ENCODE measurements at places on chromosomes 7 and 10.

GRCh38 chr7:106381252-106381651 lies 96.5 kb upstream of the NAMPT start:
- no peak overlapping the region for H3K4me3 ChIP-seq
- no peak for DNase-seq
- H3K36me3 ChIP-seq: no peaks in the 10 kb centered on the region
- no peak overlapping the region for H3K27ac ChIP-seq
- H3K27me3 ChIP-seq: no peaks in the 10 kb centered on the region

DNA sequence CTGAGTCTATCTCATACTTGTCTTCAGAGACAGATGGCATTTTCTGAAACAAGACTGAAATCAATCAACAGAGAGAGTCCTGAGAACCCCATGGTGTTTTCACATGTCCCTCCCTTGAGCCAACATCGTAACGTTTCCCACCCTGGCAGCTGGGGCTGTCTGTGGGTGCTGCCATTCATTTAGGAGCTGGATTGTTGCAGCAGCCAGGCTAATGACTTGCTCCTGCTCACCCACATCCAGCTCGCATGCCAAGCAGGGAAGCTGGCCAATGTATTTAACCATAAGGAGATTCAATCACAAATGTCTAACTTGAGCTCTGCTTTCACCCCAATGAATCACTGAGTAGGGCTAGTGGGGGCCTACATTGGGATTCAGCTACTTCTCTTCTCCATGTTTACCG lies 146.1 kb downstream of the ADRA2A start:
- no peaks in the 10 kb centered on the region for H3K36me3 ChIP-seq
- no peak overlapping the region for H3K27ac ChIP-seq
- H3K27me3 ChIP-seq: peaks cover 9% of the 10 kb centered on the region
- no peak overlapping the region for H3K4me3 ChIP-seq
- no peak for DNase-seq
- no peaks in the 10 kb centered on the region for H3K4me1 ChIP-seq

GRCh38 chr7:153832160-153832559 lies 220.0 kb upstream of the DPP6 start:
- H3K36me3 ChIP-seq: no peaks in the 10 kb centered on the region
- H3K27ac ChIP-seq: no peak overlapping the region
- H3K4me1 ChIP-seq: no peaks in the 10 kb centered on the region
- no peak overlapping the region for H3K4me3 ChIP-seq

- no peaks in the 10 kb centered on the region for H3K27me3 ChIP-seq
- no peak for DNase-seq
- no peak overlapping the region for H3K4me3 ChIP-seq
These were observed 43.1 kb upstream of the SEMA3A start for GRCh38 chr7:84237533-84238173.

GRCh38 chr7:150586785-150587152 lies 19.6 kb downstream of the GIMAP4 start:
- peak; percentile 42 for DNase-seq
- H3K27me3 ChIP-seq: no peaks in the 10 kb centered on the region
- H3K36me3 ChIP-seq: no peaks in the 10 kb centered on the region
- no peak overlapping the region for H3K27ac ChIP-seq

- H3K4me3 ChIP-seq: no peak overlapping the region
- DNase-seq: no peak
- H3K4me1 ChIP-seq: no peaks in the 10 kb centered on the region
- no peak overlapping the region for H3K27ac ChIP-seq
These were observed 161.0 kb downstream of the DOCK4 start for GRCh38 chr7:112045222-112045621.

DNA sequence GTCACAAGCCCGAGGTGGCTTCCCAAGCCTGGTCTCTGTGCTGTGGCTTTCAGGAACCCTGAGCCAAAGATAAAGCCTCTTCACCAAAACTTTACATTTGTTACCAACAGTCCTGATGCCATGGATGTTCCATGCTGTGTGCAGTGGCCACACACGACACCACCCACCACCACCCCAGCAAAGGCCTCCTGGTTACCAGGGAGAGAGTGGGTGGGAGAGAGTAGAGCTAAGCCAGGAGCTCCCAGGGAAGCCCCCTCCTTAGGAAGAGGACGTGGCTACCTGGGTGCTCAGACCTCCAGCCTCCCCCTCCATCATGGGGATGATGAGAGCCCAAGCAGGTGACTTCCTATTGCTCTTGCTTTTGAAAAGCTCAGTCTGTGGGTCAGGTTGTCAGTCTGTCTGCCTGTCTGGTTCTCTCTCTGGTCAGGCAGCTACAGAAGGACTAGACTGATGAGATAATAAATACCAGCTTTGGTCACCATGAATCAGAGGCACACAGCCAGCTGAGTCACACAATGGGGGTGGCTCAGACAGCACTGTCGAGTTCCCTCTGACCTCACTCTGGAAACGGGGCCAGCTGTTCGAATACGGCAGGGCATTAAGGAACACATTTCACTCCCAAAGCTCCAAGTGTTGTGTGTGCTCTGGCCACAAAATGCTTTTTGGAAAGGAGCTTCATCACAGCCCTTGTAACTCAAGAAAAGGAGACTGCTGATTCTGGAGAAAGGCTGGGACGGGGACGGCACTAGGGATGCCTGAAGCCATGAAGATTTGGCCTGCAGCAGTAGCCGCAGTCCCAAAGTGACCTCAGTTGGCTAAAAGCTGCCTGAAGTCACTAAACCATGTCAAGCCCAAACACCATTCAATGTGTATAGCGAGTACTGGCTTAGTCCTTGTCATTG lies 166.0 kb downstream of the FANK1 start:
- H3K36me3 ChIP-seq: no peaks in the 10 kb centered on the region
- H3K27ac ChIP-seq: no peak overlapping the region
- H3K4me3 ChIP-seq: no peak overlapping the region
- H3K27me3 ChIP-seq: peaks cover 8% of the 10 kb centered on the region
- DNase-seq: no peak
- no peaks in the 10 kb centered on the region for H3K4me1 ChIP-seq

- no peaks in the 10 kb centered on the region for H3K36me3 ChIP-seq
- no peak overlapping the region for H3K4me3 ChIP-seq
- no peaks in the 10 kb centered on the region for H3K4me1 ChIP-seq
- DNase-seq: no peak
These were observed 398.5 kb downstream of the REEP3 start for GRCh38 chr10:63919575-63920279.

DNA sequence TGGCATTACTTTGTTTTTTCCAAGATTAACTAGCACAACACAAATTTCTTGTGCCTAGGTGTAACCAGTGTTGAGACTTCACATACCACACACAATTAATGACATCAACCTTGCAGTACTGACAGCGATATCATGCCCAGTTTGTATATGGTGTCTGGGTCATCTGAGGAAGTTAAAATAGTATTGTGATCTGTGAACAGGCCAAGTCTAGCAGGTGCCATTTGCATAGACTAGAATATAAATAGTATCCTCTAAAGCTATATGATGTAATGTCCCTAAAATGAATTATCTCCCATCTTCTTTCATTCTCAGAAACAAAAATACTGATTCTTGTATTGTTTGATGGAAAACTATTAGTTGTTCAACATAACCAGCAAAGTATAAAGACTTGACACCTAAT lies 175.8 kb upstream of the KAT6B start:
- H3K27ac ChIP-seq: no peak overlapping the region
- H3K27me3 ChIP-seq: no peaks in the 10 kb centered on the region
- H3K36me3 ChIP-seq: peaks cover 12% of the 10 kb centered on the region
- H3K4me1 ChIP-seq: no peaks in the 10 kb centered on the region

DNA sequence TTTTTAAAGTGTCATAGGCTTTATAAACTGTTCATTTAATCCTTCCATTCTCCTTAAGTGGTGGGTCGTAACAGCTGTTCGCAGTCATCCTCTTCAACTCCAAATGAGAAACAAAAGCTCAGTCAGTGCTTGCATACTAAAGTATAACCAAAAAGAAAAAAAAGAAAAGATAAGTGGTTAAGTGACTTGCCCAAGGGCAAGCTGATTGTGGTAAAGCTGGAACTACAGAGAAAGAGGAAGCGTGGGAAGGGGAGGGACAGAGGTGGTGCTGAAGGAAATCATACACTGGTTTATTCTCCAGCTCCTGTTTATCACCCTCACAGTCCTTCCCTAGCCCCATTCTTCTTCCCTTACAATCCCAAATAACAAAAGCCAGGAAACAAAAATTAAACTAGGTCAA lies 29.6 kb downstream of the IDE start:
- H3K36me3 ChIP-seq: peaks cover 2% of the 10 kb centered on the region
- peak; percentile 85 for DNase-seq
- no peak overlapping the region for H3K27ac ChIP-seq
- peaks cover 3% of the 10 kb centered on the region for H3K4me1 ChIP-seq
- no peak overlapping the region for H3K4me3 ChIP-seq
- H3K27me3 ChIP-seq: no peaks in the 10 kb centered on the region

DNA sequence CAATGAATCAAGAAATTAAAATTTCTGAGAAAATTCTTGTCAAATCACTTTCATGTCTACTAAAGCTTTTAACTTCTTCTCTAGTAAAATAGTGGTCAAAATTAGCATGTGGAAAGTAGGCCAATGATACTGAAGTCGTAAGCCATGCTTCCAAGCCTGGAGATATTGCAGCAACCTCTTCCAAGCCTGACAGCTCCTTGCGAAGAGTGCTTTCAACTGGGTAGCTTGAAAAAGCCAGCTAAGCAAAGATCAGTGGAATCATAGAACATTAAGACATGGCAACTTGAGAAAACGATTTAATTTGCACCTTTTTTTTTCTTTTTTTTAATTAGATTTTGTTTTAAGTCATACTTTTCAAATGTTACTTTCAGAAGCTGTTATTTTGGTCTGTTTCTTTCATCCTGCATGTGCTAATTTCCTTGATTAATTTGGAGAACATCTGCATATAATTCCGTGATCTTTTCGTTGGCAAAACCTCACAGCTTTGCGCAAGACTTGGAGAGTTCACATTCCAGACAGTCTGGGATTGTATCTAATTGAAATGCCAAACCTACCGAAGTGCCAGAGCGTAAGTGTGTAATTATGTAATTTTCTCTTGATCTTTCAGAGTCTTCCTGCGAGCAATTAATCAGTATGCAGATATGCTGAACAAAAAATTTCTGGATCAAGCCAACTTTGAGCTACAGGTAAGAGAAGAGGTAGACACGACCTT lies 142.2 kb upstream of the INSYN2A start:
- no peak for DNase-seq
- no peaks in the 10 kb centered on the region for H3K36me3 ChIP-seq
- H3K4me3 ChIP-seq: no peak overlapping the region
- H3K4me1 ChIP-seq: no peaks in the 10 kb centered on the region
- H3K27me3 ChIP-seq: no peaks in the 10 kb centered on the region

- no peak for DNase-seq
- peaks cover 25% of the 10 kb centered on the region for H3K36me3 ChIP-seq
- H3K4me1 ChIP-seq: no peaks in the 10 kb centered on the region
- no peaks in the 10 kb centered on the region for H3K27me3 ChIP-seq
- H3K27ac ChIP-seq: no peak overlapping the region
These were observed 41.4 kb downstream of the STAM start for GRCh38 chr10:17685233-17685840.

GRCh38 chr10:101133489-101134298 lies 2.6 kb downstream of the TLX1 start:
- peak overlapping the region; percentile 50 for H3K4me3 ChIP-seq
- DNase-seq: no peak
- H3K27me3 ChIP-seq: peaks cover 25% of the 10 kb centered on the region

GRCh38 chr10:114166043-114166442 lies 8.0 kb downstream of the CCDC186 start:
- H3K27ac ChIP-seq: no peak overlapping the region
- no peaks in the 10 kb centered on the region for H3K36me3 ChIP-seq
- H3K27me3 ChIP-seq: no peaks in the 10 kb centered on the region
- no peak for DNase-seq
- H3K4me3 ChIP-seq: no peak overlapping the region

- no peak overlapping the region for H3K4me3 ChIP-seq
- H3K27me3 ChIP-seq: no peaks in the 10 kb centered on the region
- no peak overlapping the region for H3K27ac ChIP-seq
- H3K4me1 ChIP-seq: no peaks in the 10 kb centered on the region
- no peak for DNase-seq
These were observed 6.1 kb downstream of the PSTK start for GRCh38 chr10:122986335-122986734.

GRCh38 chr10:12720217-12720981 lies 281.1 kb downstream of the CCDC3 start:
- peaks cover 7% of the 10 kb centered on the region for H3K4me1 ChIP-seq
- H3K27ac ChIP-seq: no peak overlapping the region
- H3K27me3 ChIP-seq: no peaks in the 10 kb centered on the region

GRCh38 chr10:88120599-88121333 lies 257.3 kb downstream of the PTEN start:
- no peak overlapping the region for H3K27ac ChIP-seq
- no peaks in the 10 kb centered on the region for H3K36me3 ChIP-seq
- no peak for DNase-seq
- H3K4me3 ChIP-seq: no peak overlapping the region
- H3K4me1 ChIP-seq: peaks cover 21% of the 10 kb centered on the region
- no peaks in the 10 kb centered on the region for H3K27me3 ChIP-seq

DNA sequence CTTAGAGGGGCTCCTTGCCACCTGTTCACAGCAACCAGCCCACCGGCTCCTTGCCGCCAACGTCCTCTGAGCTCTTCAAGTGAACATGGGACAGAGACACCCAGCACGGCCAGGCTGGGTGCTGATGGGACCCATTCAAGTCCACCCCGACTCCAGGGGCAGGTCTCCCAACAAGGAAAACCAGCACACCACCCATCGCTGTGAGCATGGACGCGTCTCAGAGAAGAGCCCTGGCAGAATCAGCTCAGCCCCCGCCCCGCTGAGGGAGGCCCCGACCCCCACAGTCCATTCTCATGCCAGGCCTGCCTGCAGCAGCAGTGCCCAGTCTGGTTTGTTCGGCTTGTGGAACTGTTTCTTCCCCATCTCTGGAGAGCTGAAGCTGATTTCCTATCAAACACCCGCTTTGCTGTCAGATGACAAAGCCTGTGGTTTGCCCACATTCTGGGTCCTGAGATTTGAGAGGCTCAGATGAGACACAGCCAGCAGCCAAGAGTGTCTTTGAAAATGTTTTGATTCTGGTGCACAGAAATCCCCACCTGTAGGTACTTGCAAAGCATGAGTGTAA lies 216.6 kb downstream of the ZMYND11 start:
- no peak overlapping the region for H3K4me3 ChIP-seq
- H3K27ac ChIP-seq: no peak overlapping the region
- no peaks in the 10 kb centered on the region for H3K27me3 ChIP-seq
- no peaks in the 10 kb centered on the region for H3K36me3 ChIP-seq

- no peak overlapping the region for H3K27ac ChIP-seq
- no peaks in the 10 kb centered on the region for H3K4me1 ChIP-seq
- no peak overlapping the region for H3K4me3 ChIP-seq
- DNase-seq: no peak
These were observed 255.4 kb upstream of the LYZL1 start for GRCh38 chr10:29033311-29033940.

DNA sequence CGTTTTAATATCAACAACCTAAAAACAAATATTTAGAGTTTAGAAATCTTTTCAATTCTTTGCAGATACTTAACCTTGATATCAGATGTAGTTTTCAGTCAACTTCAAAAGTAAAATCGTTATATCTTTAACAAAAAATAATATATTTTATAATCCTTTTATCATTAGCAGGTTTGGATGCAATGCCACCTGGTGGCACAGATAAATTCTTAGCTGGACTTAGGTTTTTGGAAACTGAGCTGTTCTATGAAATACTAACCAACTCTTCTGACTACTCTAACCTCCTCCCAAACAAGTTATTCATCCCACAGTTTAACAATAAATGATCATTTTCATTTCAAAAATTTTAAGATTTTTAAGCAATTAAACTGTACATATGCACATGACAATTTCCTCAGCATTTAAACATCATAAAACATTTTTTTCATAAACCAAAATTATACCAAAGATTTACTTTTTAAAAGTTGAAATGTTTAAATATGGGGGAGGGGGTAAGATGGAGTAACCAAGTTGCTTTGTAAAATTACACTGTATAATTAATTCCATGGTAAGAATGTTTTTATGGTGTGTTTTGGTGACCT lies 56.9 kb downstream of the HIBADH start:
- no peaks in the 10 kb centered on the region for H3K4me1 ChIP-seq
- peak; percentile 11 for DNase-seq
- no peaks in the 10 kb centered on the region for H3K36me3 ChIP-seq
- H3K27ac ChIP-seq: no peak overlapping the region

Measured in common myeloid progenitor, CD34-positive (primary cell).